ENCODE measurements at places on chromosomes 7 and 10.
A peak's percentile ranks its signal among the peaks of the same experiment; 100 is the strongest.

- DNase-seq, result no peak
- H3K4me3 ChIP-seq, result no peak overlapping the region
- no peak overlapping the region for H3K27ac ChIP-seq
- H3K4me1 ChIP-seq, result no peaks in the 10 kb centered on the region
- peaks cover 2% of the 10 kb centered on the region for H3K27me3 ChIP-seq
These were observed 1027.7 kb downstream of the LRMDA start for GRCh38 chr10:76459016-76459730.

DNA sequence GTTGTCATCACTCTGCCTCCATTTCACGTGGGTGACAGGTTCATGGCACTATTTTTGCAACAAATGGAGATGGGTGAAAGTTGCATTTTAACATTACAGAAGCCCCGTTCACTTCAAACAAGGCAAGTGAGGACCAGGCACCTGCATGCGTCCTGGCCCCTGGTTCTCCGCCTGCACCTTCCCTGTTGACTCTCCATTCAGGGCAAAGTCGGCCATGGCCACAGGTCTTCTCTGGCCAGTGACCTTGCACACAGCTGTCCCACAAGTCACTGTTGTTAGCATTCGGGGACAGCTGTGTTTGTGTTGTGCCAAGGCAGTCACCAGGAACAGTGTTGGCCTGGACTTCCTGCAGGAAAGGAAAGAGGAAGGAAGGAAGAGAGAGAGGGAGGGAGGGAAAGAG lies 554.9 kb downstream of the TCERG1L start:
- H3K27me3 ChIP-seq, result no peaks in the 10 kb centered on the region
- no peaks in the 10 kb centered on the region for H3K36me3 ChIP-seq
- DNase-seq, result no peak
- no peaks in the 10 kb centered on the region for H3K4me1 ChIP-seq
- H3K27ac ChIP-seq, result no peak overlapping the region
- H3K4me3 ChIP-seq, result no peak overlapping the region

DNA sequence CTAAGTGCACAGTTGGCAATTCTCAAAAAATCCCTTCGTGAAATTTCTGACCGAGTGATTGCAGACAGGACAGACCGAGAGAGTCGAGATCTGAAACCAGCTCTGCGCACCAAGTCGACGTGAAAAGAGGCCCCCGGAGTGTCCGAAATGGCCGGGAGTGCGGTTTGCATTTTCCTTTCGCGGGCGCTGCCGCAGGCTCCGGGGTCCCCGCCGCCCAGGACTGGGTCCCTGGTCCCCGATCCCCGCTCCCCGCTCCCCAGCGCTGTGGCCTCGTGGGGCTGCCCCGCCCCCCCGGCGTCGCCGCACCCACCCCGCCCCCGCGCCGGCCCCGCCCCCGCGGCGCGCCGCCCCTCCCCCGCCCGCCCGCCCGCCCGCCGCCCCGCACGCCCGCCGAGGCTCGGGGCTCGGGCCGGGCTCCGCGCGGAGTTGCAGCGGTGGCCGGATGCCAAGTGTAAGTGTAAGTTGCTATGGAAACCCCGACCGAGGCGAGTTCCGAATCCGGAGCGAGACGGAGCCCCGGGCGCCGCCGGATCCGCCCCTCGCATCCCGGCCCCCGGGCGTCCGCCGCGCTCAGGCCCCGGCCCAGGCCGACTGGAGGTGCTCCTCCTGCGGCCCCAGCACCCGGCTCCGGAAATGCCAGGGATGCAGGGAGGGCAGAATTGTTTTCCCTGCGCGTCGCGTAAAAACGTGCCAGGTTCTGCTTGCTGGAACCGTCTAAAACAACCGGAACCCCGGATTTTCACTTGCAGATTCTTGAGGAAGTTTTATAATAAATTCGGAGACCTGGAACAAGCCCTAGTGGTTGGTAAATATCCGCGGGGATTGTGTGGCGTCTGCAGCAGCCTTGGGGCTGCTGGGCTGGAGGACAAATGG lies 4.6 kb downstream of the BMI1 start:
- peak overlapping the region; percentile 50 for H3K27ac ChIP-seq
- DNase-seq, result peak; percentile 74
- peaks cover 41% of the 10 kb centered on the region for H3K36me3 ChIP-seq
- peaks cover 26% of the 10 kb centered on the region for H3K27me3 ChIP-seq

- DNase-seq, result no peak
- no peak overlapping the region for H3K4me3 ChIP-seq
- H3K27me3 ChIP-seq, result no peaks in the 10 kb centered on the region
- H3K36me3 ChIP-seq, result no peaks in the 10 kb centered on the region
- H3K27ac ChIP-seq, result no peak overlapping the region
These were observed 57.7 kb downstream of the KLF6 start for GRCh38 chr10:3727268-3727667.

GRCh38 chr7:7504910-7505704 lies 30.6 kb downstream of the COL28A1 start:
- H3K4me1 ChIP-seq, result no peaks in the 10 kb centered on the region
- no peaks in the 10 kb centered on the region for H3K36me3 ChIP-seq
- no peak for DNase-seq
- no peak overlapping the region for H3K4me3 ChIP-seq
- H3K27ac ChIP-seq, result no peak overlapping the region

DNA sequence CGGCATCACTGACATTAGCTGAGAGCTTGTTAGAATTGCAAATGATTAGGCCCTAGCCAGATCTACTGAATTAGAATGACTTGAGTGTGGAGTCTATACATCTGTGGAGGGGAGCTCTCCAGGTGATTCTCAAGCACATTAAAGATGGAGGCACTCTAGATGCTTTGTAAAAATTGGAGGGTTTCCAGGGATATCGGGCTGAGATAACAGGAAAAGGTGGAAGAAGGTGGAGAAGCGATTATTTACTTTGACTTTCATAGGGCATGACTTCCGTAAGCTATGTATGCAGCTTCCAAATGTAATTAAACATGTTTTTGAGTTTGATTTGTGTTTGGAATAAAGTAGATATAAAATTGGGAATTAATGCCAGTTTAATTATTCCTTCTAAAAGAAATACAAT lies 235.0 kb upstream of the PTN start:
- no peak overlapping the region for H3K27ac ChIP-seq
- no peak for DNase-seq
- H3K36me3 ChIP-seq, result no peaks in the 10 kb centered on the region
- H3K4me1 ChIP-seq, result no peaks in the 10 kb centered on the region
- no peak overlapping the region for H3K4me3 ChIP-seq
- H3K27me3 ChIP-seq, result no peaks in the 10 kb centered on the region

DNA sequence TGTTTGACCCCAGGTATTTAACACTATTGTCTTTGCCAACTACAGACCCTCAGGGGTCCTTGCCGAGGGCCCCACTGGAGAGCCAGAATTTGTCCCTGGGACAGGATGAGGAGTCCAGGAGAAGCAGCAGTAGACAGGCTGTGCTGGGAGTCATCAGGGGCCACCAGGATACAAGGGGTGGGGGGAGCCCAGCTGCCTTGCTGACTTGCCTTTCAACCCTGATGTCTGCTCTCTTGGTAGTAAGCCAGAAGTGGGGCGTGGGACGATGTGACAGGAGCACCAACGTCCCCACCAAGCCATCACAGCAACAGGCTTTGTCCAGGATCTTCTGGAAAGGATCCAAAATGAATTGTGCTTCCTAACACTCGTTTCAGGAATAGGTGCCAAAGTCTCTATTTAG lies 62.4 kb upstream of the CDCA7L start:
- H3K27me3 ChIP-seq, result peaks cover 37% of the 10 kb centered on the region
- no peaks in the 10 kb centered on the region for H3K4me1 ChIP-seq
- no peak overlapping the region for H3K27ac ChIP-seq
- no peaks in the 10 kb centered on the region for H3K36me3 ChIP-seq

DNA sequence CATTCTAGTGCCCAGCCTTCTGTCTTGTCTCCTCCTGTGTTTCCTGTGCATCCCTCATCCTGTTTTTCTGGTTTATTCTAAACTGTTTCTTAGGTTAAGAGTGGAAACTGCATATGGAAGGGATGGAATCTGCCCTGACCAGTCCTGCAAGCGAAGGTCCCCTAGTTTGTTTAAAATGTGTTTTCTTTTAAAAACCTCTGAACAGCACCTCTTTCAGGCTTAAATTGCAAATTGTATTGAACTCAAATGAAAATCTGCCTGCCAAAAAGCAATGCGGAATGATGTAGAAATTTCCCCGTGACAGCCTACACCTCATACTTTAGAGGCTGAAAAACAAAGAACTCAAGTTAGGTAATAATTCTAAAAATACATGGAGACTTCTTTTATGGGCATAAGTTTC lies 222.8 kb upstream of the IMMP2L start:
- H3K4me1 ChIP-seq, result no peaks in the 10 kb centered on the region
- no peak overlapping the region for H3K27ac ChIP-seq
- H3K36me3 ChIP-seq, result no peaks in the 10 kb centered on the region

GRCh38 chr7:120394595-120394994 lies 121.6 kb downstream of the KCND2 start:
- H3K27ac ChIP-seq, result no peak overlapping the region

DNA sequence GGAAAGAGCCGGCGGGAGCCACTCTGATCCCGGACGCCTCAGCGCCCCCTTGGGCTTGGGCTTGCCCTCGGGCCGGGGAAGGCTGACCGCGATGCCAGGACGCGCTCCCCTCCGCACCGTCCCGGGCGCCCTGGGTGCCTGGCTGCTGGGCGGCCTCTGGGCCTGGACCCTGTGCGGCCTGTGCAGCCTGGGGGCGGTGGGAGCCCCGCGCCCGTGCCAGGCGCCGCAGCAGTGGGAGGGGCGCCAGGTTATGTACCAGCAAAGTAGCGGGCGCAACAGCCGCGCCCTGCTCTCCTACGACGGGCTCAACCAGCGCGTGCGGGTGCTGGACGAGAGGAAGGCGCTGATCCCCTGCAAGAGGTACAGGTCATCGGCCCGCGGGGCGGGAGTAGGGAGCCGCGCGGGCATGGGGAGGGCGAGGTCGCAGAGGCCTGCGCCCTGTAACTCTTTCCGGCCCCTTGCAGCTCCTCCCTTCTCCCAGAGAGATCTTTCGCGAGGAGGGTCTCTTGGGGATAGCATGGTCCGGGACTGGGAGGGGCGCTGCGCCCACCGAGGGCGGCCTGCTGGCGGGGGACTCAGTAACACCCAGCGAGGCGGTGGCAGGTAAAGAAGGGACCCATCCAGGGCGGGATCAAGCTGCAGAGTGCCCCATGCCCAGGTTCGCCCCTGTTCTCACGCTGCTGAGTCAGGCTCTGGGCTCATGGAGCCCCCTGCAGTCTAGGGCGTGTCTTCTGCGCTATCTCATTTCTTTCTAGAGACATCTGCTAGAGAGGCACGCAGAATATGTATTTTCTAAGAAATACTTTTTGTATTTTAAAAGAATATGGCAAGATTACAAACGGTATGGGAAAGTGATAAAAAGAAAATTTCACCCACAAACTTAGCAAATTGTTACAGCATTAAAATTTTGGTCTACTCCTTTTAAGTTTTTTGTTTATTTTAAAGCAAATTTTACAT lies 687 bp downstream of the EPDR1 start:
- H3K36me3 ChIP-seq, result peaks cover 27% of the 10 kb centered on the region
- H3K4me3 ChIP-seq, result peak overlapping the region; percentile 79
- DNase-seq, result peak; percentile 76
- H3K27ac ChIP-seq, result peak overlapping the region; percentile 89
- peaks cover 27% of the 10 kb centered on the region for H3K4me1 ChIP-seq

GRCh38 chr7:103132995-103133688 lies 15.8 kb downstream of the NAPEPLD start:
- no peaks in the 10 kb centered on the region for H3K4me1 ChIP-seq
- DNase-seq, result no peak
- H3K4me3 ChIP-seq, result no peak overlapping the region
- H3K36me3 ChIP-seq, result peaks cover 4% of the 10 kb centered on the region

DNA sequence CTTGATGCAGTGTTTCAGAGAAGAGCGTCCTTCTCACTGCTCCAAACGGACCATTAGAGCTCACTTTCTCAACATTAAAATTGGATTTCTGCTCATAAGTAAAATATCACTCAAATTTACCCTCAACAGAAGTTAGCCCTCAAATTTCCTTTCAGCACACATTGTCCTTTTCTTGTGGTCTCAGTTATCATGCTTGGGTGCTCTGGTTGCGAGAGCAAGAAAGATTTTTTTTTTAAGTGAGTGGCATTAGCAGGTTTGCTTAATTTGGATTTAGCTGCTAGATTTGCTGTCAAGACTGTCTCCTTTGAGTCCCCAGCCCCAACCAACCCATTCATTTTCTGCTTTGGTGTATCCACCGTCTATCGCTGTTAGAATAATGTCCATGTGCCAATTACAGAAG lies 2.6 kb upstream of the CH25H start:
- no peaks in the 10 kb centered on the region for H3K36me3 ChIP-seq
- no peak overlapping the region for H3K4me3 ChIP-seq
- peaks cover 15% of the 10 kb centered on the region for H3K4me1 ChIP-seq
- no peak overlapping the region for H3K27ac ChIP-seq
- DNase-seq, result no peak

GRCh38 chr7:44729949-44730590 lies 18.6 kb upstream of the ZMIZ2 start:
- H3K4me3 ChIP-seq, result no peak overlapping the region
- no peaks in the 10 kb centered on the region for H3K27me3 ChIP-seq
- no peaks in the 10 kb centered on the region for H3K4me1 ChIP-seq
- DNase-seq, result no peak

DNA sequence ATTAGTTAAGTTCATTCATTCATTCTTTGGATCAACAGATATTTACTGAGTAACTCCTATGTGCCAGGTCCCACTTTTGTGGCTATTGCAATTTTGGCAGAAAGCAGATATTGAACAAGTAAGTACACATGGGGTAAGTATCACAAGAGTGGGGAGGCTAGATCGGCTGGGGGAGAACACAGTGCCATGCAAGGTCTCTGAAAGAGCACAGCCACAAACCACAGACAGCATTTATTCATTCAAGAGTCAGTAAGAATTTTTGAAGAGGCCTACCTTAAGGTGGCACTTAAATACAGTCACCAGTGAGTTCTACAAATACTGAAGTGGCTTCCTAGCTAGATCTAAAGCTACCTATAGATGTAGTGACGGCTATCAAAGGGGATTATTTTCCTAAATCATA lies 304.2 kb downstream of the RNLS start:
- peak; percentile 70 for DNase-seq
- peaks cover 62% of the 10 kb centered on the region for H3K4me1 ChIP-seq
- H3K36me3 ChIP-seq, result no peaks in the 10 kb centered on the region
- peak overlapping the region; percentile 81 for H3K27ac ChIP-seq

DNA sequence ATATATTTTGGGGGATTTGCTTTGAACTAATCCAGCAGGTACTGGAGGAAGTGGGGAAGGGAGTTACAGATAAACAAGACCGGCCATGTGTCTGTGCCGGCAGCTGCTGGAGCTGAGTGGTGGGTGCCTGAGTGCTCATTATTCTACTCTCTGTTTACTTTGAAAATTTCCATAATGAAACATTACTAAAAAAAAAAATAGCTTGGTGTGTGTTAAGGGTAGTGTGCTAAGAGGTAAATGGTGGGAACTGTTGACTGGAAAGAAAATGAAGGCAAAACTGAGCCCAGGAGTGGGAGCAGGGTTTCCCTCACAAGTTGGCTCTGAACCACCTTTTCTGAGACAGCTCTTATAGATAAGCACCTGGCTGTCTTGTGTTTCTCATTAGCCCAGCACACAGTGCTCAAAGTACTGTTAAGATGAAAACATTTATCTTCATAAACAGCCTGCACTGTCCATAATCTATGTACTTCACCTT lies 50.6 kb downstream of the PARD3 start:
- no peak overlapping the region for H3K4me3 ChIP-seq
- H3K4me1 ChIP-seq, result no peaks in the 10 kb centered on the region
- no peak for DNase-seq
- no peaks in the 10 kb centered on the region for H3K27me3 ChIP-seq
- H3K36me3 ChIP-seq, result no peaks in the 10 kb centered on the region

- no peak for DNase-seq
- no peaks in the 10 kb centered on the region for H3K27me3 ChIP-seq
- H3K4me1 ChIP-seq, result no peaks in the 10 kb centered on the region
- H3K4me3 ChIP-seq, result no peak overlapping the region
- no peaks in the 10 kb centered on the region for H3K36me3 ChIP-seq
- H3K27ac ChIP-seq, result no peak overlapping the region
These were observed 222.3 kb downstream of the SUGCT start for GRCh38 chr7:40356871-40357709.
